ENCODE measurements at places on chromosomes 4 and X.
A peak's percentile ranks its signal among the peaks of the same experiment; 100 is the strongest.

GRCh38 chr4:73308286-73308685, 49.7 kb upstream of the ANKRD17 start:
- DNase-seq: no peak

DNA sequence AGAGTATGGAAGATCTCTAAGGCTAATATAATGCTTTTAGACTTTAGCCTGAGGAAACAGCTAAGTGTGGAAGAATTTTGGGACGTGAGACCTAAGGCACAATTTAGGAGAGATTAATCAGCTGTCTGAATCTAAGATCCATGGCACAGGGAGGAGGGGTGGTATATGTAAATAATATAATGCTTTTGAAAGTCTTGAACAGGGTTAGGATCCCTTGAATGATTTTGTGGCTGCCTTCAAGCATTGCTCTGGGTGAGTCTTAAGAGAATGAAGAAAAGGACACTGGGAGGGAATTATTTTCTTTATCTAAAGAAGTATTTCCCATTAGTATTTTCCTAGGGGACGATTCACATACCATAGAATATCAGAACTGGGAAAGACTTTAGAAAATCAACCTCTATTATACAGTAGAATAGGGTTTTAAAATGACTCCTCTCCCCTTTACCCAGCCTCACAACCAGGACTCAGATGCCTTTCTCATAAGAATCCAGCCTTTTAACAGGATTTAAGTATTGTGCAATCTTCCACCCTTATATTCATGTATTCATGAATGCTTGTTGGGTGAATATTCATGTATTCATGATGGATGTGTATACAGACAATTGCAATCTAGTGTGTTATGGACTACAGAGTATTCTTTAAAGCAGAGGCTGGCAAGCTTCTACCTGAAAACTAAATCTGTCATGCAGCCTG, 664.2 kb upstream of the CPEB2 start:
- DNase-seq: no peak

DNA sequence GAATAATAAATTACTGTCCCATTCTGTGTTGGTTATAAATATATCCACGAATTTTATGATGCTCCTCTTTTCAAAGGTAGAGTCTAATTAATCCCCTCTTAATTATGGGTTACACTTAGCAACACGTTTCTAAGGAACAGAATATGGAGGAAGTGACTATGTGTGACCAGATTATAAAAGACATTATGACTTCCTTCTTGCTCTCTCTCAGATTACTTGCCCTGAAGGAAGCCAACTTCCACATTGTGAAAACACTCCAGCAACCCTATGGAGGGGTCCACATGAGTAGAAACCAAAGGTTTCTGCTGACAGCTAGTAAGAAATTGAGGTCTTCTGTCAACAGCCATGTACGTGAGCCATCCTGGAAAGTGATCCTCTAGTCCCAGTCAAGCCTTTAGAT, 59.3 kb downstream of the WDFY3 start:
- DNase-seq: no peak

- DNase-seq: peak; percentile 42
Measured at GRCh38 chr4:244471-244870, 60.8 kb downstream of the ZNF732 start.

DNA sequence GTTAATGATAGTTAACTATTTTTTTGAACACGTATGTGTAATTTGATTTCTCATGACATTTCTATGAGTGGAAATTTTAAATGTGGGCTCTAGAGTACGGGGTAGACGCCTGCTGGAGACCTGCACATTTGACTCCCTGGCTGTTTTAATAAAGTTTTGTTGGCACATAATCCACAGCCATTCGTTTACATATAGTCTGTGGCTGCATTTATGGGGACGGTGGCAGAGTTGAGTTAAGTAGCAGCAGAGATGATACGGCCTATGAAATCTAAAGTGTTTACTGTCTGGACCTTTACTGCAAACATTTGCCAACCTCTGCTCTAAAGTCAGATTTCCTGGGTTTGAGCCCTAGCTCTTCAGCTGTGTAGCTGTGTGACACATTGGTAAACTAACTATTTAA, 118.8 kb downstream of the CHRNA9 start:
- no peak for DNase-seq

GRCh38 chrX:31280580-31280979, 208.7 kb upstream of the FTHL17 start:
- DNase-seq: no peak

DNA sequence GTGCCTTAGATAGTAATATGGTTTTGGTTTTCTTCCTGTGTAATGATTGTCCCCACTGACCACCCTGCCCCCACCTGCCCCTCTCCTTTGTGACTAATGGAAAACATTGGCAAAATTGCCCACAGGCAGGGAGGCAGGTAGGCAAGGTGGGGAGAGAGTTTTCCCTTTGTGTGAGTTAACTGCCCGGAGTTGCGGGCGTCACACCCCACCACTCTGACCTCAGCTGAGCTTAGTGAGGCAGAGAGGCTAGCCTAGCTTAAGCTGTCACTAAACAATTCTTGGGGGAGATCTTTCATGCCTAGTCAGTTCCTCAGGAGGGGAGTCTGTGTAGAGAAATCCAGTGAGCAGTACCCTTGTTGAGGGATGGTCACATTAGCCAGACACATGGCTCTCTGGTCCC, 245.3 kb downstream of the BCOR start:
- no peak for DNase-seq

- DNase-seq: no peak
Measured at GRCh38 chrX:27251369-27251768, 211.8 kb downstream of the PPP4R3C start.

- no peak for DNase-seq
Measured at GRCh38 chr4:2512396-2513135, 23.9 kb upstream of the FAM193A start.

DNA sequence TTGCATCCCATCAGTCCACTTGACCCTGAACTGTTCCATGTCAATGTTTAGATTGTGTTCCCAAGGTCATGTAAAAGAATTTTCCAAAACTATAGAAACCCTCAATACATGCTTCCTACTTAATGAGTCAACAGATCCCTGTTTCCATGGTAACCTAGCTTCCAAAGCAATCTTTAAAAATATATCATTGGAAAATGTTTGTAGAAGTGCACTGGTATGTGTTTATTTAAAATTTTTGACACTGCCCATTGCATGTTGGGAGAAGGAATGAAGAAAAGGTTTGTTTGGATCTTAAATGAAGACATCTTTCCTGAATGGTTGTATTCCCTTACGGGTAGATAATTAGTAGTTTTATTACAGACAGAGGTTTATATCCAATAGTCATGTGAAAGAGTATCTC, 345.3 kb downstream of the GABRG1 start:
- DNase-seq: no peak

DNA sequence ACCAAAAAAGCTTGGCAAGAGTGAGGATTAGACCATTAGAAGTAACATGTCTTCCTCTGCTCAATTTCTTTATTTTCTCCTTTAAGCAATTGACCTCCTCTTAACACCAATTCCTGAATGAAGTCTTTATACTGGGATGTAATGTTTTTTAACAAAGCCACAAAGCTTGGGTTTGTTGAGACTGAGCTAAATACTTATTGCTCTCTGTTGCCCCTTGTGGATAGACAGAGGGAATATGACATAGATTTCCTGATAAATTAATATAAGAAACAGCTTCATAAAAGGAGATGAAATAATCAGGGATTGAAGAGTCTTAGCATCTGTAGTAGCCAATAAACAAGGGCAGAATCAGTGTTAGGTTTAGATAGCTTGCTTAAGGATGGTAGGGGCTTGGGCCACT, 57.6 kb downstream of the CCDC160 start:
- no peak for DNase-seq

GRCh38 chrX:1103360-1103759, 109.1 kb downstream of the CRLF2 start:
- DNase-seq: no peak

DNA sequence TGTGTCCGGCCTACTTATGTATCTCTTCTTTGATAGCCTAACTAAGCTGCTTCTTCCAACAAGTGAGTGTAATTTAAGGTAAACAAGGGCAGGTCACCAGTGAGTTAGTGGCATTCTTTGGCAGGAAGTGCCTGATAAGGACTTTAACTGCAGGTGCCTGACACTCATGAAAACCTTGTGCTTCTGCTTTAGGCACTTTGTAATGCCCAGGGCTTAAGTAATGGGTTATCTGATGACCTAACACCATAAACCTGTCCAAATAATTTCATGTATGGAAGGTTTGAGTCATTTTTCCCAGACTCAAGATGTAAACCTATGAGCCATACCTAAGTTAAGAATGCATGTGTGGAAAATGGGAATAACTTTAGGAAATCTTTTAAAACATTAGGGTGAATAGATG, 43.0 kb downstream of the BCOR start:
- DNase-seq: no peak

DNA sequence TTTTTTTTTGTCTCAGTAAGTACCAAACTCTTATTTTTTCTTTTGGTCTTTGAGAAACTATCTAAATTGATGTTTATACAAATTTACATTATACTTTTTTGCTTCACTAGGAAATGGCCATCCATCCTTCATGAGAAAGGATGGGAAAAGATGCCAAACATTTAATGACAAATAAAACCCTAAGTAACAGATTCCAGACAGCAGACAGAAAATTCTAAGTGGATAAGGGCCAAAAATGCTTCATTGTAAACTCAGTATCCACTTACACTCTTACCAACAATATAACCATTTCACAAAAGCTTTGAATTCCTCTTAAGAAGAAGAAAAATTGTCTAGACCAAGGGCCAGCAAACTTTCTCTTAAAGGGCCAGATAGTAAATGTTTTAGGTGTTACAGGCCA, 3.5 kb downstream of the GUCY1B1 start:
- no peak for DNase-seq

GRCh38 chr4:110781944-110782343, 159.1 kb upstream of the PITX2 start:
- no peak for DNase-seq

- no peak for DNase-seq
Measured at GRCh38 chr4:1105662-1106061, 7.7 kb downstream of the RNF212 start.

GRCh38 chr4:113825272-113825671, 63.7 kb upstream of the CAMK2D start:
- no peak for DNase-seq

GRCh38 chr4:105153749-105154148, 7.1 kb downstream of the TET2 start:
- no peak for DNase-seq

DNA sequence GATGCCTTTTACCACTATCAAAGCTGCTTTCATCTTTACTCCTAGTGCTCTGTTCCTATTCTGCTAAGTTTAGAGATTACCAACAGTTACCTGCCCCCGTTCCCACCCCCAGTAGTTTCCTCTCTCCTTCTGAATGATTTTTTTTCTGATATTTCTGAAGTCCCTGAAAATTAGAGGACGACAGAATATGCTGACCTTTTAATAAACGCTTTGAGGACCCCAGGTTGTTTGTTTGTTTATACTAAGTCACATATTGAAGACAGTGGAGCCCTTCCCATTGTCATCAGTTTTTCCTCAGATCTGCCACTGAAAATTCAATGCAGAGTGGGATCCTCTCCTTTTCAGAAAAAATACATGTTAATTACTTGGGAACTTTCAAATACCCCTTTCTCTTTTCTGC, 1039.3 kb upstream of the AGA start:
- DNase-seq: no peak

- no peak for DNase-seq
Measured at GRCh38 chr4:119136546-119136945, 914 bp downstream of the MYOZ2 start.

GRCh38 chrX:17024886-17025285, 78.4 kb downstream of the REPS2 start:
- DNase-seq: no peak

GRCh38 chrX:48794911-48795515, 6.9 kb upstream of the HDAC6 start:
- no peak for DNase-seq

GRCh38 chr4:40550948-40551462, 78.7 kb downstream of the RBM47 start:
- no peak for DNase-seq

DNA sequence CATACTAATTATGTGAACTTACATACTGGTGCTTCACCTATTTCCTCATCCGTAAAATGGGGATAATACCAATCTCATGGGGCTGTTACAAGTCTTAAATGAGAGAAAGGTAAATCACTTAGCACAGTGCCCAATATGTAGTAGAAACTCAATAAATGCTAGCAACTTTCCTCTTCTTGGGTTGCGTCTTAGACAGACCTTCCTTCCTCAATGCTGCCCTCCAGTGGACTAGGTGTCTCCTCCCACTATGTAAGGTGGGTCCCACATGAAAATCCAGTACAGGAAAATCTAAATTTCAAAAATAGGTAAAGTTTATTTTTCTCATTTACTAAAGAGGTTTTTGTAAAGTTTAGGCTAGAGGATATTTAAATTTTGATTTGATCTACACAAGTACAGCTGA, 20.6 kb downstream of the ZDHHC9 start:
- DNase-seq: peak; percentile 22

Data from SK-N-MC (cell line).